ENCODE measurements at places on chromosomes 13 and 19.

DNA sequence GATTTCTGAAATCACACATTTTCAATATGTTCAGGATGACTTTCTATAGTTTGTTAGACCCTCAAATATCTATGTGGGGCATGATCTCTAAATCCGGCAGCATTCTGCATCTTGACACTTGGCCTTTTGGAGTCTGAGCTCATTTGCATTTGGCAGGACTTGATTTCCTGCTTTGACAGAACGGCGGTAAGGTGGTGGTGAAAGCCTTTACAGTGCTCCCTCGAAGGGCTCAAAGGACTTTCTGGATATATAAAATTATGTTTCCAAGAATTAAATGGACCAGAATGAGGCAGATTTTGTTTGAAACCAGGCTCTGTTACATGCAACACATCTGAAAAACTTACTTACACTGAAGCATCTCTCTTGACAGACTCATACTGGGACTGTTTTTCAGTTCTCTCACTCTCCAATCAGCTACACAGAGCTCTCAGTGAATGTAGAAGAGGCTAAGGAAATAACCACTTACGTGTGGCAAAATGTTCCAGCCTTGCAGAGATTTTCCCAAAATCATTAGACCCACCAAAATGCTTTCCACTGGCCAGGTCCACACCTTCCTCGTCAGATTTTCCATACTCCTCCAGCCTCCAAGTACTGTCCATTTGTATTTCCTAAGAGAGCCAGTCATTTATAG, 207.2 kb downstream of the SPRY2 start:
- DNase-seq: no peak

- DNase-seq: no peak
These were observed 56.6 kb downstream of the FRY start for GRCh38 chr13:32087955-32088747.

- DNase-seq: no peak
These were observed 16.8 kb downstream of the PALM start for GRCh38 chr19:725461-726089.

GRCh38 chr19:2806736-2807378, 12.8 kb upstream of the ZNF554 start:
- DNase-seq: no peak

GRCh38 chr13:84684048-84684662, 801.9 kb upstream of the SLITRK1 start:
- DNase-seq: no peak

DNA sequence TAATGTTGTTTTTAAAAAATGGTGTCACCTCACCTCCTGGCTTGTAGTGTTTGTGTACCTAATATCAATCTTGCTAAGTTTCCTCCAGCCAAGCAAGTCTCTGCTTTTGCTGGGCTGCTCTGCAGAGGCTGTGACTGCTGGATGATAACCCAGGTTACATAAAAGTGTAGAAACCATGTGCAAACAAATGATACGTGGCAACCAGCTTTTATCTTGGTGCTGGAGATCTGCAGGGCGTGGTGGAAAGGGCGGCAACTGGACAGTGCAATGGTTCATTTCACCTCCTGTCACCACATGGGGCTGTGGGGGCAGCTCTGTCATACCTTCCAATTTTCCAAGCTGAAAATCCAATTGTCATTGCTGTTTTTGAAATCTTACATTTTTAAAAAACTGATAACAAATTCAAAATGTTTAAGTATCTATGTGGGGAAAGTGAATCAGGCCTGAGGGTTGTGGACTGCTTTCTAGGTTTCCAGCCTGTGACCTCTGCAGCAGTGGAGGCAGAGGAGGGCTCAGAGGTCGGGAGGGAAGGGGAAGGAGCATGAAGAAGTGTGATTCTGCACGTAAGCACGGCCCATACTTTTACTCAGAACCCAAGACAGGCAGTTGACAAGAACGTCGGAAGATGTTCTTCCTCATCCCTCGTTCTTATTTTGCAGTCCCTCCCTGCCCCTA, 9.7 kb downstream of the GPR42 start:
- no peak for DNase-seq
